ENCODE measurements at places on chromosomes 2 and 18.

DNA sequence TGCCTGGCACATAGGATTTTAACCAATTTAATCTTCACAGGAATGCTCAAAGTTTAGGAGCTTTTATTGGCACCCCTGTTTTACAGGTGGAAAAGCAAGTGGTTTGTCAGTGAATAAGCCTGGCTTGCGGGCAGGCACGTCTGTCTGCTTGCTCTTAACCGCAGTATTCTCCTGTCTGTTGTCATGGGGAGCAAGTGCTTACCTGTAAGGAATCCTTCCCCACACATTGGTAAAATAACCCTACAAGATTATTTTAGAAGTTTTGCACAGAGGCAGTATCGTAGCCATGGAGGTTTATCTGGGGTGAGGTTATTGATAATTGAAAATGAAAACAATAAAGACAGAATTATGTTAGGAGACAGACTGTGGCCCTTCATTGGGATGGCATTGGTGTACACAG, 174.9 kb downstream of the AGAP1 start:
- DNase-seq: no peak

- DNase-seq: no peak
Observed at GRCh38 chr2:10873790-10874437, 37.8 kb upstream of the KCNF1 start.

DNA sequence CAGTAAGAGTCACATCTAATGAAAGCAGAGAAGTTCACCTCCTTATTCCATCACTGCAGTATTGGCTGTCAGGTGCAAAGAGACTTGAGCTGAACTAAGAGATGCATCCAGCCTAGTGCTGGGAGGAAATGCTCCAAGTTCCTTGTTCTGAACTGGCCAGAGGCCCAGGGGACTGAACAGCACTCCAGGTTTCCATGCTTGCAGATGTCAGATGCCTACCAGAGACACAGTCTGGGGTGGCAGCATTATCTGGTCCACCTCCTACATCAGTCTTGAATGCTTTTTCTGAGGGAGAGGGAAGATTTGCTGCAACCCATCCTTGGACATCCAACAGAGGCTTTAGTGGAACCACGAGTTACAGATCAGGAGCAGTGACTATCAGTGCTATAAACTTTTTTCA, 331.3 kb downstream of the CYRIA start:
- no peak for DNase-seq

- DNase-seq: peak; percentile 38
Observed at GRCh38 chr2:210503001-210503623, 26.6 kb upstream of the LANCL1 start.

DNA sequence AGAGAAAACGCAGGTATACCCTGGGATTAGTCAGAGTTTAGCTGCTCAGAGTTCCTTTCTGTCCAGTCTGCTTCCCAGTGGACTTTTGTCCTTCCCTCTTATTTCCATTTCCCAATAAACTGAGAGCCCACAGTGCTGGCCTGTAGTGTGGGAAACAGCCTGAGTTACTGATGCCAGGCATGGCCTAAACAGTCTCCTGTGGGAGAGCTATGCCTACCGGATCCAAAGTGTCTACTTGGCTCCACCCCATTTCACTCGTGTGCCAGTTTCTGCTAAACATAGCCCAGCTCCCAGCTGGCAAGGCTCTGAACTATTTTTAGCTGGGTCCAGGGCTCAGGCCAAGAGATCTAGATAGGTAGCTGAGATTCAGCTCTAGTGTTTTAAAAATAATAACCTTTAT, 15.6 kb upstream of the PPP1CB start:
- DNase-seq: no peak

DNA sequence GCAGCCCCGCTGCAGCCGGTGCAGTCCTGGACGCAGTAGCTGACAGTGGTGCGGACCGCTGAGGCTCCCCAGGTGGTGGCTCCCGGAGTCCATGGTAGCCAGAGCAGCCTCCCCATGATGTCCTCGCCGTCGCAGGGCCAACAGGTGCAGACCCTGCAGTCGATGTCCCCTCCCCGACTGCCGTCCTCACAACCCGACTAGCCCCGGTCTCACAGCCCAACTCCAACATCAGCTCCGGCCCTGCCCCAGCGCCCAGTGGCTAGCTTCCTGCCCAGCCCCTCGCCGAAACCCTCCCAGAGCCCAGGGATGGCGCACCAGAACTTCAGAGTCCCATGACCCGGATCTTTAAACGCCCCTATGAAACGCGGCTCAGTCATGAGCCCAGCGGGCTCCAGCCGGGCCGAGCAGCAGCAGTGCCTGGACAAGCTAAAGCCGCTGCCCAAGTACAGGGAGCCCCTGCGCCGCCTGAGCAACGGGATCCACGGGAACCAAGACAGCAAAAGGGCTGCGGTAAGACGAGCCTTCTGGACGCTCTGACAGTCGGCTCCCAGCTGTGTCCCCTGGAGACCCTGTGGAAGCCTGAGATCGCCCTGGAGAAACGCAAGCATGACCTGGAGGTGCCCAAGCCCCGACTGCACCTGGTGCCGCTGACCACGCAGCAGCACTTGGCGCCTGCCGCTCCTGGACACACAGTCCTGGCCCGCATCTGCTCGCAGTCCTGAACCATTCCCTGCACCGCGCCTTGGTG, 53.8 kb upstream of the TUBA3E start:
- no peak for DNase-seq

DNA sequence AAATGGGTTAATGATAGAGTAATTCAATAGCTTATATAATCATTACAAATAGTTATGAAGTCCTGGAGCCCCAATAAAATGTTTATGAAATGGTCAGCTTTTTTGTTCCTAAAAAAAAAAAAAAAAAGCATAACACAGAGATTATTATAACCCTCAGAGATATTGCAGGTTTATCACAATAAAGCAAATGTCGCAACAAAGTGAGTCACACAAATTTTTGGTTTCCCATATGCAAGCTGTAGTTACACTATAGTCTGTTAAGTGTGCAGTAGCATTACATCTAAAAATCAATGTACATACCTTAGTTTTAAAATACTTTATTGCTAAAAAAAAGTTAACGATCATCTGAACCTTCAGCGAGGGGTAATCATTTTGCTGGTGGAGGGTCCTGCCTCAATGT, 20.0 kb downstream of the WDFY1 start:
- peak; percentile 43 for DNase-seq

GRCh38 chr2:237291138-237291792, 122.7 kb downstream of the COL6A3 start:
- peak; percentile 100 for DNase-seq

- no peak for DNase-seq
Observed at GRCh38 chr2:64260093-64260803, 116.0 kb upstream of the PELI1 start.

DNA sequence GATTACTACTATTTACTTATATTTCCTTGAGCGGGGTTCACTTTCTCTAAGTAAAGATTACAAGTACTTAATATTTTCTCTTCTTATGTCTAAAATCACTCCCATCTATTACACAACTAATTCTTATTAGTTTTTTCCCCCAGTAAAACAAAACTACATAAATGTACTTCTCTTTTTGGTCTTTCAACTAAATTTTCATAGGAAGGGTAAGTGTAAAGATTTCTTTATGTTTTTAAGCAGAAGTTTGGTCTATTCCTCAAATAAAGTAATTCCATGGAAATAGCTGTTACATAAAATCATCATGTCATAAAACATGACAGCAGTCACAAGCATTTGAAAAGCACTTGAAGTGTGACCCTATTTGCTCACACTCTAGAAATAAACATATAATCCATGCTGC, 249.0 kb downstream of the ZEB2 start:
- DNase-seq: no peak

DNA sequence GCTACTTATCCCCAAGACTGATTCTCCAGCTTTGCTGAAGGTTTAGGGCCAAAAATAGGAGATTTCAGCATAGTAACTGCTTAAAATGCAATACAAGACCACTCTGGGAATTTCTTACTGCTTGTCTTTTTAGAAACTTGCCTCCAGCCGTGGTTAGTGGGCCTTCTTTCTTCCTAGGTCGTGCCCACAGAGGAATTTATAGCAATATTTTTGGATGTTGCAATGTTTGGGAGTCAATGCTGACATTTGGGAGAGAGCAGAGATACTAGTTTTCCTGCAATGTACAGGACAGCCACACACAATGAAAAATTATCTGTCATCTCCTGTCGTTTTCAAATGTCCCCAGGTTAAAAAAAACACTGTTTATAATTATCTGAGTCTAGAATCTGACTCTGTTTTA, 25.6 kb upstream of the CERS6 start:
- peak; percentile 33 for DNase-seq

- DNase-seq: peak; percentile 78
Observed at GRCh38 chr18:49321797-49322461, 138.5 kb downstream of the DYM start.

DNA sequence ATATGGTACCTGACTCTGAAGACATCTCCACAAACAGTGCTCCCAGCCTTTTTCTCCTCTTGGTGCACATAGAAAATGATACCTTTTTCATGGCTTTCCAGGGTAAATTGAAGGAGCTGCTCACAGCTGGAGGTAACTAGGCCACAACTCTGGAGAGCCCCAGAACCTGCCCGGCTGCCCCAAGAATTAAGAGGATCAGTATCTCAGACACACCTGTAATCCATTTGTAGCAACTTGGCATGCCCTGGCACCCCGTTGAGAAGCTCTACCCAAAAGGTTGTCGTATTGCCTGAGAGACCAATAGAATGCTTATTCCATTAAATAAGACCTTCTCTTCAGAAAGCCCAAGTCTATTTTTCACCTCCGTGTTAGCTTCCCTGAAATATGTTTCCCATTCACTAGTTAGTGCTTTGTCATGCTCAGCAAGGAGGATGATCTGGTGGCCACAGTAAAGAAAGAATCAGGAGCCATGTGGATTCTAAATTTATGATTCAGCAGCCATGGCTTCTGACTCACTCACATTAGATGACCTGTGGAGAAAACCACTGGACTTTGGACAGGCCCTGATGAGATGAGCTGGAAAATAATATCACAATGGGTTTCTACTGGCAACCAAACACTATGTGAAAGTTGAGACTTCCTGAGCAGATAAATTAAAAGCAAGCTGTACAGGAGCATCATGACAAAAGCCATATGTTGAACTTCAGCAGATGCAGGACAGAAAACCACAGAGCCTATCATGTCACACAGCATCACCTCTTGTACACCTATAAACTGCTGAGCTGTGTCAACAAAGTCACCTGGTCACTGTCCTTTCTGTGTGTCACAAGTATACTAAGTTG, 253.3 kb upstream of the OSR1 start:
- DNase-seq: peak; percentile 95

DNA sequence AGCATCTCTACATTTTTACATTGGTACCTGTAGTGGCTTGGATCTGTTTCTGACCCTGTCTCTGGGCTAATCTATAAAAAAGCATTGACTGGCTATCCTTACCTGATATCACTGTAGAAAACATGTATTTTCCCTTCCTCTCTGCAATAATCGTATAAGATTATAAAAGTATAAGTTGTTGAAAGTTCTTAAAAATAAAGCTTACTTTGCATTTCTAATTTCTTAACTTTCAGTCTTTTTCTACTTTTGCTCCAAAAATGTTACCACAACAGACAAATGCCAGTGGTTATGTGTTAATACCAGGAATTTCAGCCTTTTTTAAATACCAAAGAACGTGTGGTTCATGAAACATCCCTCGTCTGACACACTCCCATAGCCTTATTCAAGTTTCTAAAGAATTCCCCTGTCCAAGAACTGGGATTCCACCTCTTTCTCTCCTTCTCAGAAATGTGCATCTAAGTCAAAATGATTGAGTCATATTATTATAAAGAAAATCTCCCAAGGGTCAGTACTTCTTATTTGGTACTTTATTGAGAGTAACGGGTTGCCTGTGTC, 28.5 kb upstream of the ACKR3 start:
- DNase-seq: peak; percentile 90

DNA sequence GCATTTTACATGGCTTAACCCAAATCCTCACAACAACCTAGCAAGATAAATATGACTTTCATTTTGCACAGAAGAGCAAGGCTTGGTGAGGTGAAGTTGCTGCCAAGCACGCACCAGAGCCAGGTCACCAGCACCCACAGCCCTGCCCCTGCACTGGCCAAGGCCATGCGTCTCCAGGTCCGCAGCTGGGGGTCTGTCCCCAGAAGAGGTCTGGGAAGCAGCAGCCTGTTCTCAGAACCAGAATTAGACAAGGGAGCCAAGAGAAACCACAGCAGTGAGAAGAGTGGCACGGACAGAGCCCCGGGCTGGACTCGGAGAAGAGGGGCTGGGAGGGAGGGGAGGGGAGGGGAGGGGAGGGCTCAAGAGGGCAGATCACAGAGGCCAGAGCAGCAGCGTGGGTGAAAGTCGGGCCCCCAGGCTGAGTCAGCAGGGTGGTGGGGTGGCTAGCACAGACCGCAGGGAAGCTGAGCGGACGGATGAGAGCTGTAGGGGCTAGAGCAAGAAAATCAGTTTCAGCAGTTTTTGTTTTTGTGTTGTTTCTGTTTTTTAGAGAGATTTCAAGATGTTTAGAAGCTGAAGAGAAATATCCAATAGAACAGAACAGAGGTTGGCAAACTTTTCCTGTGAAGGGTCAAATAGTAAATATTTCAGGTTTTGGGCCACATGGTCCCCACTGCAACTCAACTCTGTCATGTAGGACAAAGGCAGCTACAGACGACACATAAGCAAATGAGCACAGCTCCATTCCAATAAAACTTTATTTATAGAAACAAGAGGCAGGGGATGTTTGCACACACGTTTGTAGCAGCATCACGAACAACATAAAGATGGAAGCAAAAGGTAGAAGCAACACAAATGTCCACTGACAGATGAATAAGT, 7.4 kb upstream of the MTERF4 start:
- DNase-seq: no peak

DNA sequence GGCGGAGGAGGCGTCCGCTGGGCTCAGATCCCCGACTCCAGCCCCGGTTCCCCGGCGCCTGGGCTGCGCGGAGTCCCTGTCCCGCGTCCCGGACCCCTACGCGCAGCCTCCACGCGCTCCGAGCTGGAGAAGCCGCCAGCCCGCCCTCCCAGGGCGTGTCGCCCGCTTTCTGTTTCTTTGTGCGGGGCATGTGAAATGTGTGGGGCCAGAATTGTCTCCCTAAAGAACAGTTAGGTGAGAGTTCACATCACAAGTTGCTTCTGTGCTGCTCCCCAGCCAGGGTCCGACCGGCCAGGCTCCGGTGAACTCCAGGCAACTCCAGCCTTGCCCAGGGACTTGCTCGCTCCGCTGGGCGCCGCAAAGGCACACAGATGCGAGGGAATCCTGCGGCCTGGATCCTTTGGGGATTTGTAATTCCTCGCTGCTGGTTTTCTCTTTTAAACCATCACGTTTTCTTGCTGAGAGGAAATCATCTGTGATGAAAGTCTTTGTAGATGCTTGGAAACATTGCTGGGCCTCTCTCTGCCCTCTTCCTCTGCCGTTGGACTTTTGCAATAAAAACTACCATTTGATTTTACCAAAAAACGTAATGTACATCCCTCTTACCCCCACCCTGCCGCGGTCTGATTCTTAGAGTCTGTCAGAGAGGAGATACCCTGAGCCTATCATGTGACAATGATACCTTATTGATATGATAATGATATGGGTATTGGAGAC, 631 bp downstream of the GYPC start:
- peak; percentile 51 for DNase-seq

GRCh38 chr18:38481576-38481975, 916.0 kb upstream of the CELF4 start:
- no peak for DNase-seq

- DNase-seq: no peak
Observed at GRCh38 chr18:25876330-25876948, 214.0 kb downstream of the SS18 start.

- no peak for DNase-seq
Observed at GRCh38 chr18:35383136-35383535, 6.0 kb upstream of the ZNF396 start.

- peak; percentile 54 for DNase-seq
Observed at GRCh38 chr18:57561728-57562423, 24.6 kb downstream of the FECH start.

GRCh38 chr2:74232426-74232825, 34.0 kb downstream of the MTHFD2 start:
- DNase-seq: no peak

Measured in fibroblast of skin of scalp (primary cell).